ENCODE measurements at places on chromosomes 4 and X. TPM values are rescaled to one million over a fixed set of nuclear protein-coding genes. Genes with fewer than 3 reads are reported as not detected.

The SATL1 gene
- not detected for total RNA-seq

The MAP7D2 gene
- total RNA-seq, result 0.18 TPM

The RHOXF1 gene
- not detected for total RNA-seq

The OPRPN gene
- total RNA-seq, result not detected

The ADH1A gene
- total RNA-seq, result not detected

The PCDH7 gene
- not detected for total RNA-seq

The SHROOM4 gene
- total RNA-seq, result not detected

The CEP135 gene
- 15.9 TPM for total RNA-seq

The UGT2B11 gene
- total RNA-seq, result not detected

The NAP1L3 gene
- 1.8 TPM for total RNA-seq

The RNF128 gene
- total RNA-seq, result not detected

The DRD5 gene
- total RNA-seq, result not detected

The PROM1 gene
- 0.06 TPM for total RNA-seq

The LIMCH1 gene
- not detected for total RNA-seq

The PRSS12 gene
- 0.30 TPM for total RNA-seq

The CCKAR gene
- not detected for total RNA-seq

The VEGFD gene
- not detected for total RNA-seq

The UGT2B17 gene
- not detected for total RNA-seq

The MID1 gene
- 0.91 TPM for total RNA-seq

The YIPF6 gene
- total RNA-seq, result 30.6 TPM

The CABS1 gene
- total RNA-seq, result not detected

The MAGEA12 gene
- total RNA-seq, result not detected

The XAGE5 gene
- total RNA-seq, result not detected

The SOWAHD gene
- total RNA-seq, result 0.53 TPM

The ZCCHC12 gene
- total RNA-seq, result not detected

The SRPK3 gene
- total RNA-seq, result not detected

The ATP8A1 gene
- 36.6 TPM for total RNA-seq

The ARHGAP24 gene
- total RNA-seq, result not detected

Data from activated naive CD4-positive, alpha-beta T cell treated with anti-CD3 and anti-CD28 coated beads, Interleukin-2, amount 50 U/mL, for 72 hours (primary cell).